ENCODE measurements at places on chromosomes 1 and 21.

DNA sequence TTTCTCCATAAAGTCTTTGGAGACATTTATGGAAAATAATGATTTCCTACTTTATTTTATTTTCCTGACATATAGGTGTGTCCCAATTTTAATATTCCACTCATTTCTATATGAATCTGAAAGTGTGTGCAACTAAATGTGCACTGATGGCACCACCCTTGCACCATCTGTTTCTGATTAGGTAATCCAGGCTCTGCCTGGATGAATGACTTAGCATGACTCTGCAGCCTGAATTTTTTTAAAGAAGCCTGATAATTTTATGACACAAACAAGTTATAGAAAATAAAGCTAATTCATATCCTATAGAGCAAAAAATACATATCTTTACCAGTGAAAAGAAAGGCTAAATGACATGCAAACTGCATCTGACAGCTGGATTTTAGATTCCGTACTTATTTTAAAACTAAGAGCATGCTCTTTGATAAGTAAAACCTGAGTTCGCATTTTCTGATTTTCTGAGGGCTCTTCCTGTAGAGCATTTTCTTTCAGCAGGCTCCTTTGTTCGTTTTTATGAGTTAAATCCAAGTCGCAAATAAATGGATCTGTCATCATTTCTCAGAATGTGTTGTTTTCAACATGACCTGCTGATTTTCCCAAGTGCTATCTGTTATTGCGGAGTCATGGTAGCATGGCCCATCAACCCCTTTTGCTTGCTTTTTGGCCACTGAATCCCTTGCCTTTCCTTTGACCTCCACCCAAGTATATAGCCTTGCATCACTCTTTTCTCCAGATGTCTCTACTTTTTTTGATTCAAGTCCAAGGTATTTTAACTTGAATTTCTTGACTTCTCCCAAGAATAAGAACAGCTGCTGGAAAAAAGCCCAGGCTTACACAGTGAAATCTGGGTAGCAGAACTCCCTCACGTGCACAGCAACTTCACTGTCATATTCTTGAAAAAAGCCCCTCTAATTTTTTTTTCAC is 52.8 kb upstream of the LYPLAL1 start:
- DNase-seq, result no peak

DNA sequence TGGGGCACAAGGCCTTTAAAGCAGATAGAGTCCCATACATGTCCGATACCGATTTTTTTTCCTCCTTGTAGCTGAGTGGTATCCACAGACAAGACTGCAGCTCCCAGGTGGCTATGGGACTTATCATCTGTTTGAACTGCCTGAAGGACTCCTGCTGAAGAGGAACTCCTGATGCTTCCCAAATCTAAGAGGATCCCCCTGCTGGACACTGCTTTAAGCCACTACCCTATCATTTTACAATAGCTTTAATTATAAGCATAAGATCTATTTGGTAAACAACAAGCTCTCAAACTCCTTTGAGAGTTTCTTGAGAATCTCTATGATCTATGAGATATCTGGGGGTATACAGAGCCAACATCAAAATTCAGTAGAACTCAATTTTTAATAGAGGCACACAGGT is 11.7 kb downstream of the NDC1 start:
- no peak for DNase-seq

GRCh38 chr1:62722796-62723195 is 34.6 kb upstream of the DOCK7 start:
- no peak for DNase-seq

- DNase-seq, result no peak
Observed at GRCh38 chr1:248751635-248752034, 3.9 kb downstream of the LYPD8 start.

- DNase-seq, result no peak
Observed at GRCh38 chr1:24157918-24158481, 15.1 kb upstream of the IL22RA1 start.

GRCh38 chr1:17309426-17310067 is 1.6 kb downstream of the PADI4 start:
- DNase-seq, result no peak

Measured in stimulated activated CD8-positive, alpha-beta memory T cell treated with anti-CD3 and anti-CD28 coated beads, Interleukin-15, amount 100 ng/mL, for 1 hour (primary cell).